Esophagus squamous epithelium (tissue), 5 donors: ENCODE measurements at places on chromosomes 1 and 21. TPM values are rescaled to one million over a fixed set of nuclear protein-coding genes. Genes with fewer than 3 reads are reported as not detected.

Gene LCE2B
- not detected for total RNA-seq

DNA sequence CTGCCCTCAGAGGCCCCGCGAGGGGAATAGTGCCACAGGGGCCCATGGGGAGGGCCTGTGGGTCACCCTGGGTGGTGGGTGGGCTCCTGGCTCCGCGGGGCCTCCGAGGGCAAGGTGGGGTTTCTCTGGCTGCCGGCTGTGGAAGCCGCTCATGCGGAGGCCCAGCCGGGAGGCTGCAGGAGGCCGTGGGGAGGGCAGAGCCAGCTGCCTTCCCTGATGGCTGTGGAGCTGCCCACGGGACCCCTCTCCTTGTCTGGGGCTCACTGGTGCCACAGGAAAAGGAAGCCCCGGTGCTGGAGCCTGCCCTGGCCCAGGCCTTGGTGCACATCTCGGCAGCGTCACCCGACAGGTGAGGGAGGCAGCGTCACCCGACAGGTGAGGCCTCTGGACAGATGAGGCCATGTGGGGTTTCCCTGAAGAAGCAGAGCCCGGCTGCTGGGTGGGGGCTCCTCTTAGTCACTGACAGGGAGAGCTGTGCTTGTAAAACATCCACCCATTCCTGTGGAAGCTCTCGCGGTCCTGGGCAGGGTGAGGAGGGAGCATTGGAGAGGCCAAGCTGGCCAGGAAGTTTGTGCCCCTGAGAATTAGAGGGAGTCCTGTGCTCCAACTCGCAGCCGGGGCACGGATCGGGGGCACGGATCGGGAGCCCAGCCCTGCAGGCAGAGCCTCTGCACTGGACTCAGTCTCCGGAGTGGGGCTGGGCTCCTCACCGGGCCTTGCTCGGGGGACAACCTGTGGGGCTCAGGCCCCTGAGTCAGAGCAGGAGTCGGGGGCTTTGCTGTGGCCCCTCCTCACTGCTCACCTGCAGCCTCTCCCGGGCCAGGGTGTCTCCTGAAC, 6.1 kb downstream of the MIB2 start:
- DNase-seq: no peak

- no peak for DNase-seq
Observed at GRCh38 chr1:243313635-243314536, 58.0 kb downstream of the SDCCAG8 start.

DNA sequence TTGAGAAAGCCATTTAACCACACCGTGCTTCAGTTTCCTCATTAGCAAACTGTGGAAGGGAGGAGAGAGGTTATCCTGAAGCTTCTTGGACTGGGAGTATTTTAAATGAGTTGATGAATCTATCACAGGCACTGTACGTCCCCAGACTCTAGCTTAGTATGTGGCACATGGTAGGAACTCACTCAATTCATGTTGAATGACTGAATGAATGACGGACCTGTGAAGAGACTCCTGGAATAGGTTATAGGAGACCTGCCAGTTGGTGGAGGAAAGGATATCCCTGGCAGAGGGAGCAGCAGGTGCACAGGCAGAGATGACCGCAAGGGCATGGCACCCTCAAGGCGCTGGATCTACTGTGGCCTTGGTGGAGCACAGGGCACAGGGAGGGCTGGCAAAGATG, 118.5 kb downstream of the HMGB4 start:
- no peak for DNase-seq

- DNase-seq: no peak
Observed at GRCh38 chr1:67937010-67937409, 103.7 kb upstream of the GNG12 start.

Gene FGR
- total RNA-seq: 11.4 TPM

DNA sequence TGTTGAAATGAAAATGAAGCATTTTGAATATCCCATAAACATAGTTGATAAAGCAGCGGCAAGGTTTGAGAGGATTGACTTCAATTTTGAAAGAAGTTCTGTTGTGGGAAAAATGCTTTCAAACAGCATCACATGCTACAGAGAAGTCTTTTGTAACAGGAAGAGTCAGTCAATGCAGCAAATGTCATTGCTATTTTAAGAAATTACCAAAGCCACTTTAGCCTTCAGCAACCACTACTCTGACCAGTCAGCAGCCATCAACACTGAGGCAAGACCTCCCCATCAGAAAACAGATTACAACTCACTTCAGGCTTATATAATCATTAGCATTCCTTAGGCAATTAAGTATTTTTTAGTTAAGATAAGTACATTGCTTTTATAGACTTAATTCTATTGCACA, 33.8 kb upstream of the FCRL3 start:
- DNase-seq: no peak

- DNase-seq: no peak
Observed at GRCh38 chr1:221458447-221459156, 283.3 kb downstream of the DUSP10 start.

Gene KLF17
- not detected for total RNA-seq

DNA sequence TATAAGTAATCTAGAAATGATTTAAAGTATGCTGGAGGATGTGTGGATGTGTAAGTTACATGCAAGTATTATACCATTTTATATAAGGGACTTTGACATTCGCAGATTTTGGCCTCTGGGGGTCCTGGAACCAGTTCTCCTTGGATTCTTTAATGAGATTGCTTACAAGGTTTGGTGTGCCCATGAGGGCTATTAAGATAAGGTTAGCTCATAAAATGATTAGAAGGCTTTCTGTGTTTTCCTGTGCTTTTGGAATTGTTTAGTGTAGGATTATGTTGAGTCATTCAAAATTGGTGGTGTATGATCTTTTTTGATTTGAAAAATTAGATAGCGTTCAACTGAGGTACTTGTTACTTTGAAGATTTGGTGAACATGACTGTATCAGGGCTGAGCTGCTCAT, 5.6 kb downstream of the USP25 start:
- DNase-seq: no peak

Gene CLCA4
- total RNA-seq: 135 TPM

DNA sequence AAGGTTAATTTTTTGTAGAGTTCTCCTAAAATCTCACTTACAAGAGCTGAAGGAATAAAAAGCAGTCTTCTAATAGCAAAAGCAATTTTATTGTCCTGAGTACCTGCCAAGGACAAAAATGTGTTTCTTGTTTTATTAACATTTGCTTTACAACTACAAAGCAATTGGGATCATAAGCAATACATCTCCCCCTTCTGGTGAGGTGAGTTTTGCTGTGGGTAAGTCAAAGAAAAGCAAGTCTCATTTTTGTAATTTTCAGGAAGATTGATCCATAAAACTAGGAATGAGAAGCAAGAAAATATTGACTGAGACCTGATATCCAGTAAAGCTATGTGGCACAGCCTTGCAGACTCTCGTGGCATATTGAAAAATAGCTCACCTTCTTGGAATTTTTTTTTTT, 2162.7 kb downstream of the NCAM2 start:
- DNase-seq: no peak

Gene HTR6
- not detected for total RNA-seq

DNA sequence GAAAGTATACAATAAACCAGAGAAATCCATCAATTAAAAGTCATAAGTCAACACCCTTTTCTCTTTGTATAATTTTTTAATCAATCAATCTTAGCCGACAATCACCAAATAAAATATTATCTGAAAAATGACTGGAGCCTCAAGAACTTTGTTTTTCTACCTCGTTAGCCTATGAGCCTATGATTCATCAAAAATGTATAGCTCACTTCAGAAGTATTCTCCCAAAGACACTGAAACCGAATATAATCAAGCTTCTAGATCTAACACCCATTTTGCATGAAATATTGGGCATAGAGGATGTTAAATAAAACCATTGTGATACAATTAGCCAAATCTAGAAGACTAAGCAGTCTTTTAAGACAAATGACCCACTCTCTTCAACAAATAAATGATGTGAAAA, 17.8 kb upstream of the RSBN1 start:
- no peak for DNase-seq

DNA sequence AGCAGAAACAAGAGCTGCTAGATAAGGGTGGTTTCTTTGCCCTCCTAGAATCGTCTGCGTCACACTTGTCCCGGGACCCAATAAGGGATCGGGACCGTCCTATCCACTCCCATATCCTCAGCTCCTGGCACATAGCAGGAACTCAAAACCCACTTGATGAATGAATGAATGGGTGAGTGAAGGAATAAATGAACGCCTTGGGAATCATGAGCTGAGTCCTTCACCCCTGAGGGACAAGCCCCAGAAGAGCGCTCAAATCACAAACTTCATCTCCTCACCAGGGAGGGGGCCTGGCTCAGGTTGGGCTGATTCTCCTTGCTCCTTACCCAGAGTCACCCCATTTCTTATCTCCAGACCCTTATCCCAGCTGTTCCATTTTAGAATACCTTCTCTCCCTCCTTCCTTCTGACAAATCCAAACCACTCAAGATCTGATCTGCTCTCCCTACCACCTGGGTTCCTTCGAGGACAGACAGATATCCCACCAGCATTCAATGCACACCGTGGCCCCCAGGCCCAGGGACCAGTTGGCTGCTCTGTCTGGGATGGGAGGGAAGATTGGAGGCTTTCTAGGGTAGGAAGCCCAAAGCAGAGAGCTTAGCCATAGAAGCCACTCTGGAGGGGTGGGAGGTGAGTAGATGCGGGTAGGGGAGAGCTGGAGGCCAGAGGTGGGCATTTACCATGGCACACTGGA, 643 bp upstream of the MOB3C start:
- no peak for DNase-seq

DNA sequence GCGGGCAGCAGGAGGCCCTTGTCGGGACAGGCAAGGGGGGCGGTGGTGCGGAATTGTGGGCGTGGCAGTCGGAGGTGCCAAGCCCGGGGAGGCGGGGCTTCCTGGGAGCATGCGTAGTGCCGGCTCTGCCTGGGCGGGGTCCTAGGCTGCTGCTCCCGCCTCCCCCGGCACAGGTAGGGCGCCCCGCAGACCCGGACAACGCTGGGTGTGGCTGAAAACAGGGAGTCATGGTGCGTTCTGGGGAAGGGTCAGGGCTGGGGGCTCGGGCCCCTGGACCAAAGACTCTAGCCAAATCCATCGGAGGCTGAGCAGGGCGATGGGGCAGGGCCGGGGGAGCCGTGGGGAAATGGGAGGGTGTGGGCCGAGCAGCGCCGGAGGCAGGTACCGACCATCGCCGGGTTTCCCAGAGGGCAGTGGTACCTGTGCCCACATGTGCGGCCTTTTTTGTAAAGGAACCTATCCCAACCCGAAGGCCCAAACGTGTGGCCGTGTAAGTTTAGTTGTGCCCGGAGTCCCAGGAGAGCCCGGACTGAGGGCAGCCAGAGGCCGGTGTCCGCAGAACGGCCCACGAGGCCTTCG, 231.9 kb downstream of the SDCCAG8 start:
- no peak for DNase-seq

Gene PLA2G2D
- total RNA-seq: not detected

DNA sequence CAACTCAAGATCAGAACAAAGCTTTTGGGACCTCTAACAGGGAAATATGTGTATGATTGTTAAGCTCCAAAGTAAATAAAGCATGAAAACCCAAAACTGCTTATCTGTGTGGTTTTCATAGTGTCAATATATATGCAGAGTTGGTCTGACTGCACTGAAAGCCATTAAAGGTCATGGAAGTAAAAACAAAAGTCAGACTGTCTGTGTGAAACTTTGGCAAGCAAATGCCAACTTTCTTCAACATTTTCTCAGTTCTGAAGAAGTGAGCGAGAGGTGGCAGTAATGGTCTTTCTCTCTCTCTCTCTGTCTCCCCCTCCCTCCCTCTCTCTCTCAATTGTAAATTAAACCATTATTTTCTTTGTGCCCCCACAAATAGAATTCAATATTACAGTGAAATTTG, 100.1 kb upstream of the S1PR1 start:
- no peak for DNase-seq

DNA sequence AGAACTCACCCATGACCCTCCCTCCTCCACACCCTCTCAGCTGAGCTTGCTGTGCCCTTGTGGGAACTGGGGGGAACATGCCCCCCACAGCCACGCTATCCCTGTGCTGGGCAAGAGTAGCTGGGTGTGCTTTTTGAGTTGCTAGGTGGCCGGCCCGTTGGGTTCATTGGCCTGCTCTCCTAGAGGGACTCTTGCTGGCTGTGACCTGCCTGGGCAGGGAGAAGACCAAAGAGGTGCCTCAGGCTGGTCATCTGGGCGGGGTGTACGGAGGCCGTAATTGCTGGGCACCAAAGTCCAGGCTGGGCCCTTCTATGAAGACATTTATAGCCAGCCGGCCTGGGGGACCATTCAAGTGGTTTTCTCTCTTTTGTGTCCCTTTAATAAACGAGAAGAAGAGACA, 138.3 kb upstream of the ZBTB40 start:
- DNase-seq: no peak

Gene AK5
- total RNA-seq: not detected

GRCh38 chr1:67013573-67013972, 40.4 kb downstream of the SLC35D1 start:
- DNase-seq: no peak

GRCh38 chr1:234710381-234710780, 100.4 kb upstream of the IRF2BP2 start:
- DNase-seq: no peak

- no peak for DNase-seq
Observed at GRCh38 chr1:40241362-40241761, 6.4 kb upstream of the TMCO2 start.

GRCh38 chr1:77940921-77941570, 37.8 kb downstream of the FUBP1 start:
- DNase-seq: no peak

Gene SAMD11
- total RNA-seq: not detected

DNA sequence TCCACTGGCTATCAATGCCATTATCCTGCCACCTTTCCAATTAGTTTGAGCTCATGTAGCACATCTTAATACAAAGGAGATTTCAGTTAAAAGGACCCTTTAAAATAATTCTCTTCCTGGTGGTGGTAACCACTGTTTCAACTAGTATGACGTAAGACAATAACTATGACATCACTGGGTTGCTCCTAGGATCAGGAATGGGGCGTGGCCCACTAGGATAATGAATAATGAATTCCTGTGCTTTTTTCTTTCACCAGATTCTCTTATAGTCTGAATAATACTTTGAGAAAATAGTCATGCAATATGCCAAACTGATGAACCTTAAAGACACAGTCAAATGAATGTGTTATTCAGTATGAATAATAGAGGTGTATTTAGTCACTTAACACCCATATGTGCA, 10.6 kb upstream of the KIFAP3 start:
- no peak for DNase-seq

- no peak for DNase-seq
Observed at GRCh38 chr1:227325156-227325555, 6.9 kb upstream of the CDC42BPA start.

DNA sequence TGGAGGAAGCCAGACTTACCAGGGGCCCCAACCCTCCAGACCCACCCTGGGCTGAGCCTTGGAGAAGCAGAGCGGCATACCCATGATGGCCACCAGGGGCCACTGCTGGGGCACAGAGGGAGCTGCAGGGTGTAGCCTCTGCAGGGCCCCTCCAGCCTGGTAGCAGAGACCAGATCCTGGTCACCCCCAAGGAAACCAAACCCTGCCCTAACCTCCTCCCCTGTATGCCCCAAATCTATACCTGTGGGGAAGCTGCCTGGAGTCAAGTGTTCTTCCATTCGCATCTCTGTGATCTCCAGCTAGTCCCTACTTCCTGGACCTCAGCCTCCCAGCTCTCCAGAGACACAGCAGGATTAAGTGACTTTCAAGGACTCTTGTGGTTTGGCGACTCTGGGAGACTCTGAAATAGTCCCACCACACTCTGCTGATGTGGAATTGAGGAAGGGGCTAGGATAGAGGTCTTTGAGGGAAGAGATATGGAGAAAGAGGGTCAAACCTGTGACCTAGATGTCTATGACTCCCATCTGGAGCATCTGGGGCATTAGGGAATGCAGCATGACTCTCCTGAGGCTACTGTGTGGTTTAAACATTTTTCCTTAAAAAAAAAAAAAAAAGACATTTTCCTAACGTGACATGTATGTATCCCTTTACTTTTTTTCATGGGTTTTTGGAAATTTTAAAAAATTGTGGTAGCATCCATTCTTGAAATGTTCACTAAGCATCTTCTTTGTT, 119.2 kb upstream of the IPO9 start:
- DNase-seq: no peak

- DNase-seq: no peak
Observed at GRCh38 chr1:178935610-178936009, 64.7 kb upstream of the ANGPTL1 start.
